ENCODE measurements at places on chromosomes 6 and 20.

- peak; percentile 22 for DNase-seq
These were observed 31.0 kb downstream of the TIAM2 start for GRCh38 chr6:155026022-155026705.

DNA sequence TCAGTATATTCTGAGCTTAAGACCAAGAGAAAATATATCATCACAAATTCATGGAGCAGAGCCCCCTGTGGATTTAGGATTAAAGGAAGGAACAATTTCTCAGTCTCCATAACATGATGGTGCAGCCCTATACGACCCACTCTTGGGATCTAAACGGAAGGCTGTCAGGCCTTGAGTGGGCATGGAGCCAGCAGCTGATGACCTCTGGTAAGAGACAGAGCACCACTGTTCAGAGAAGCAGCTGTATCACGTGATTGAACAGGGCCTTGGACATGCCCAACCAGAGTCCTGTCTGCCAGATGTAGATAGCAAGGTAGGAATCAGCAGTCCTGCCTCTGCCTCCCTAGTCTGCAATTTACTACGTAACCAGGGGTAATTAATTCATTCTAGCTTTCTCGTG is 259.4 kb upstream of the POU3F2 start:
- DNase-seq = no peak

DNA sequence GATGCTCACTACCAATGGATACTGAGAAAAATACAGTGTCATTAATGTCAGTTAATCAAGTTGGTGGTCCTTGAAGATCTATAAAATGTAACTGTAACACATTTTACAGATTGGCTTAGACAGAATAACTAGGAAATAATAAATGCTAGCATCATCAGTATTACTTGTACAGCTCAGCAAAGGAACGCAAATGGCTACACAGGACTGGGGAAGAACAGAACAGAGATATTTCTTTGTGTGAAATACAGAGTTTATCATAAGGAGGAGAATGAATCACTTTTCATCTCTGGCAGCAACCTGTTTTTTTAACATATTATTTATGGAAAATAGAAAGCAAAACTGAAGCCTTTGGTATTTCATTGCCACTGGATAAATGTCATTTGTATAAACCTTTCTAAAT is 8.2 kb upstream of the QKI start:
- no peak for DNase-seq

GRCh38 chr6:126941751-126942150 is 176.7 kb upstream of the RSPO3 start:
- no peak for DNase-seq

GRCh38 chr20:39751557-39752137 is 789.5 kb downstream of the DHX35 start:
- no peak for DNase-seq

GRCh38 chr6:31831350-31832215 is 4.0 kb downstream of the HSPA1B start:
- no peak for DNase-seq

GRCh38 chr20:54221996-54222890 is 14.4 kb downstream of the PFDN4 start:
- no peak for DNase-seq

DNA sequence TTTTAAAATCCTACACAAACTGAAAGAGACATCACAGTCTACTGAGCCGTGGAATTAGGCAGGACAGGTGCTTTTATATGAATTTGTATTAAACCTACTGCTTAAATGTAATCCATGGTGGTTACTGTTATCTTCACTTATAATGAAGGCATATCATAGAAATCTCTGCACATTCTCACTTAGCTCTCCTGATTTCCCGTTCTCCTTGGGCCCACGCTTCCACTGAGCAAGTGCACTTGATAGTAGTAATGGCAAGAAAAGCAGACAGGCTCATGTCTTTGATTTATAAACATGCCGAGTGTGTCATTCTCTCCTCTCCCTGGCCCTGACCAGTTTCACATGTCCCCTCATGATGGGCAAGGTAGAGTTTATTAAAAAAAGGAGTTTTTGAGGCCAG is 186.3 kb downstream of the HIVEP2 start:
- no peak for DNase-seq

DNA sequence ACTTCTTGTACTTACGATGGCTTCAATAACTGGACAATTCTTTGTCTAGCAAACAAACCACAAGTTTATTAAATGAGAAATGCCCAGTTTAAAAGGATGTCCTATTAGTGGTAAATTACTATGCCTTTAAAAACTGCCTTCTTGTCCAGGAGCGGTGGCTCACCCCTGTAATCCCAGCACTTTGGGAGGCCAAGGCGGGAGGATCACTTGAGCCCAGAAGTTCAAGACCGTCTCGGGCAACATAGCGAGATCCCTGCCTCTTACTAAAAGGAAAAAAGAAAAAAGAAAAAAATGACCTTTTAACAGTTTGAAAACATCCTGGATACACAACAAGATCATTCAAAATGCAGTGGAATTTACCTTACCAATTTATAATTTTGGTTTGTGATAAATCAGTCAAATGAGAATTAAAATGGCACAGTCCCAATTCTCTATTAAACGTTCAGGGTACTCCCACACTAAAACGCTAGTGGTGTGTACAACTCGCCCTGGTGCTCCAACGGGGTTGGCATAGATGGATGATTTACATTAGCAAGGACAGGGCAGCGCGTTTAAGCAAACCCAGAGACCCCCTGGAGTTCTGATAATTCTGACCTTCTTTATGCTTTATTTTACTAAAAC is 2.3 kb downstream of the ZBTB2 start:
- no peak for DNase-seq

DNA sequence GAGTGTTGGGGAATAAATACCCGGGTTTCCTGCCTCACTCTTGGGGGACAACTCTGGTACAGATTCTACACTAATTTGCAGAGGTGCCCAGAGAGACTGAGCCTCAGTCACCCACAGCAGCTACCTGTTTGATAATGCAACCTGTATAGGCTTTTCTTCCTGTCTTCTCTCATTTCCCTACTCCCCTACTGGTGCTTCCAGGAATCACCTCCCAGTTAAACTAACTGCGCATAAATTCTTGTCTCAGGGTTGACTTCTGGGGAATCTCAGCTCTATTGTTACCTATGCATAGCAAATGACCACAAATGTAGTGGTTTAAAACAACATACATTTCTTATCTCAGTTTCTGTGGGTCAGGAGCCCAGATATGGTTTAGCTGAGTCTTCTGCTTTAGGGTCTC is 11.3 kb downstream of the OCSTAMP start:
- no peak for DNase-seq

DNA sequence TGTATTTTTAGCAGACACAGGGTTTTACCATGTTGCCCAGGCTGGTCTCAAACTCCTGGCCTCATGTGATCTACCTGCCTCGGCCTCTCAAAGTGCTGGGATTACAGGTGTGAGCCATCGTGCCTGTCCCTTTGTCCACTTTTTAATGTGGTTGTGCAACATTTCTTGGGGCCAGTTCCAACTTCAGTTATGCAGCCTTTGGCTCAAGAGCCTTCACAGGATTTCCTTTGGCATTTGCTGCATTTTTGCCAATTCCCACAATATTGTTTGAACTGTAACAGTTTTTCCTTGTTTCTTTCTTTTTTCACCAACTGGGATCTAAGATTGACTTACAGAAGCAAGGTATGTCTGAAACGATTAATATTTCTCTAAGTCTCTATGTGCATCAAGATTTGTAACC is 63.6 kb downstream of the EDN1 start:
- DNase-seq = no peak

- no peak for DNase-seq
These were observed 14.3 kb downstream of the SLA2 start for GRCh38 chr20:36631646-36632045.

Measured in activated CD4-positive, alpha-beta T cell treated with anti-CD3 and anti-CD28 coated beads for 48 hours (primary cell).